ENCODE measurements at places on chromosomes 13 and 19. TPM values are rescaled to one million over a fixed set of nuclear protein-coding genes. Genes with fewer than 3 reads are reported as not detected.
A peak's percentile ranks its signal among the peaks of the same experiment; 100 is the strongest.

Gene CAMSAP3
- 0.26 TPM for total RNA-seq

Gene FFAR1
- not detected for total RNA-seq

Gene ZNF600
- total RNA-seq, result 2.4 TPM

Gene ZNF418
- total RNA-seq, result 5.2 TPM

Gene CYP4F12
- 3.1 TPM for total RNA-seq

DNA sequence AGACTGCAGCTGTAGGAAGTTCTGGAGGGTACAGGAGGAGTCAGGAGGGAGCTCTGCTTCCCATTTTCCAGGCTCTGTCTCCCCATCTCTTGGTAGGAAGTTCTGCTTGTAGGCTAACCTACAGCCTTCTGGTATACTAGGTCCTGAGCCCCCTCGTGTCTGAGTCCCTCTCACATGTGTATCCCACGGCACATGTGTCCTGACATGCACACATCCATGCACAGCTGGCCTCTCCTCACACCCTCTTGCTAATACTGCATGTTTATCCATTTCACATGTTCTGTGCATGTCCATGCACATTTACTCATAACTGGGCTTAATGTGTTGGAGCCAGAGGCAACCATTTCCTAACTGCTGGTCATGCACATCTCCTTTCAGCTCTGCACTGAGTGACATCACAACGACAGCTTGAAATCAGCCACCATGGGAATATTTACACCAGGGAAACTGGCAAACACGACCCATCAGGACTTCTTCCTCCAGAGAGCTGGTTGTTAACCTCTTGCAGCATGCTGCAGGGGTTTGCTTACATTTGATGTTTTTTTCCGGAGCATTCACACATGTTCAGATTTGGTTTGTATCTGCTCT is 3.0 kb downstream of the CD209 start:
- DNase-seq, result no peak
- H3K36me3 ChIP-seq, result no peaks in the 10 kb centered on the region
- H3K4me3 ChIP-seq, result no peak overlapping the region
- no peaks in the 10 kb centered on the region for H3K27me3 ChIP-seq
- H3K4me1 ChIP-seq, result no peaks in the 10 kb centered on the region

- no peaks in the 10 kb centered on the region for H3K27me3 ChIP-seq
- no peaks in the 10 kb centered on the region for H3K4me1 ChIP-seq
- DNase-seq, result peak; percentile 81
- peak overlapping the region; percentile 42 for H3K4me3 ChIP-seq
- peak overlapping the region; percentile 64 for H3K27ac ChIP-seq
Observed at GRCh38 chr13:30690282-30691188, 44.8 kb upstream of the ALOX5AP start.

- H3K4me1 ChIP-seq, result no peaks in the 10 kb centered on the region
- H3K27ac ChIP-seq, result no peak overlapping the region
- H3K4me3 ChIP-seq, result no peak overlapping the region
- no peak for DNase-seq
- H3K27me3 ChIP-seq, result no peaks in the 10 kb centered on the region
Observed at GRCh38 chr13:69418319-69418718, 689.3 kb upstream of the ATXN8OS start.

- no peak overlapping the region for H3K27ac ChIP-seq
- no peaks in the 10 kb centered on the region for H3K36me3 ChIP-seq
- DNase-seq, result no peak
- H3K27me3 ChIP-seq, result no peaks in the 10 kb centered on the region
- no peak overlapping the region for H3K4me3 ChIP-seq
Observed at GRCh38 chr13:43339805-43340550, 316.6 kb downstream of the DNAJC15 start.

GRCh38 chr13:73429701-73430100 is 370.9 kb downstream of the KLF5 start:
- H3K27me3 ChIP-seq, result no peaks in the 10 kb centered on the region
- no peak overlapping the region for H3K4me3 ChIP-seq
- no peak overlapping the region for H3K27ac ChIP-seq

DNA sequence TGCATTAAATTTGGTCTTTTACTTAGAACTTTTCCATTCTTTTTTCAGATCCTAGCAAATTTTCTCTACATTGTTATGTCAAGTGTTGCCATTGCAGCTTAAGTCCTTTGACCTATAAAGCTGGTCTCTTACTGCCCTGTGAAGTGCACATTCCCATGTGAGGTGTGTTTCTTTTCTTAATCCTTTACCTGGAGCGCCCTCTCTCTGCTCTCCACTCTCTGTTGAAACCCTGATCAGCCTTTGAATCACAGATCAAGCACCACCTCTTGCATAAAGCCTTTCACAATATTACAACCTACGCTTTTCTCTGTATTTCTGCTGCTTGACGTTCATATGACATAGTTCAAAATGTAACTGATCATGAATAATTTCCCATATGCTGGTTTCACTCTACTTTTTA is 84.8 kb downstream of the PCDH17 start:
- no peaks in the 10 kb centered on the region for H3K36me3 ChIP-seq
- no peaks in the 10 kb centered on the region for H3K27me3 ChIP-seq
- no peaks in the 10 kb centered on the region for H3K4me1 ChIP-seq
- H3K27ac ChIP-seq, result no peak overlapping the region

DNA sequence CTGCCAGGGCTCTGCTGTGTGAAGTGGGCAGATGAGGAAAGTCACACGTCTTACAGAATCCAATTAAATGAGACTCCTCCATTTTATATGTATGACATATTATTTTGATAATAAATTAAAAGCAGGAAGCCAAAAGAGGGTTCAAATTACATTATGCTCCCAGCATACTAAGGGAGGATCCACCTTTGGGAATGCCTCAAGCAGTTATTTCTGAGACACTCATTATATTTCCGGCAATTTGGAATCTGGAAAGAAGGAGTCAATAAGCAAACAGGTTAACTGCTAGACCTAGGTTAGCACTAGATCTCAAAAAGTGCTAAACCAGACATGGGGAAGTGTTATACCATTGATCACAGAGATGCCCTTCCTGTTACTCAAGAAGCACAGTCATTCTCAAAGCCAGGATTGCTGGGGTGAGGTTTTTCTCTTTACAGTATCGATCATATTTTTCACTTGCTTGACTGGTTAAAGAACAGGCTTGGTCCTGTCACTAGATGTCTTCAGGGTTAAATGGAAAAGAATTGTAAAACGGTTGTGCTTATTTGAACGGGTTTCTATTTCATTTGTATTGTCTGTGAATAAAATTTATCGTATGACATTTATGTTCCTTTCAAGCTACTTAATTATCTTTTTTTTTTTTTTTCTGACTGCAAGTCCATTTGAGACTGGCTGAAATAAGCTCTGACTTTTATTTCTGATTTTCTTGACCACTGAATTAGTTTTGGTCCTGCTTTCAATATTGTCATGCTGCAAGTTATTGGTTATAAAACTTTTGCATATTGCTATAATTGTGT is 523.2 kb downstream of the KLF12 start:
- H3K27me3 ChIP-seq, result no peaks in the 10 kb centered on the region
- H3K4me3 ChIP-seq, result no peak overlapping the region
- no peaks in the 10 kb centered on the region for H3K36me3 ChIP-seq
- DNase-seq, result no peak
- H3K27ac ChIP-seq, result no peak overlapping the region

DNA sequence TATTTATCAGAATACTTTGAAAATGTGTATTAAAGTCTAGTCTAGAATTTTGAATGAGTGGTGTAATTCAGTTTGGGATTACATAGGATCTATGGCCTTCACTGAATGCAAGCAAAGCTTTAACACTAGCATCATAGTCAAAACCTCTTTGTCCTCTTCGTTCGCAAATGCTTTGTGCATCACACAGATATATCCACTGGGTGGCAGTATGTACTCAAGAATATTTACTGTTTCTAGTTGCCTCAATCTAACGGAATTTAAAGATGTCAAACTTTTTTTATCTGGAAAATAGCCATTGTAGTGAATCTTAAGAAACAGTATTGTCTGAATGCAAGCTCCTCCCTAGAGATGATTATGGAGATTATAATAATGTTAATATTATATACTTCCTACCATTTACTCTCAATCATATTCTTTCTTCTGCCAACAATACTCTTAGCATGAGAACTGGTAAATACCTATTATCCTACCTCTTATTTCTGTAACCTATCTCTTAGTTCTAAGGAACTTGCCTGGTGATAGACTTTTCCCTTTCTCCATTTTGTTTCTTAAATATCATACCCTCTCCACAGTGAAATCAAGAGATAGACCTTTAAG is 25.8 kb downstream of the LACC1 start:
- H3K27ac ChIP-seq, result no peak overlapping the region
- H3K36me3 ChIP-seq, result no peaks in the 10 kb centered on the region
- no peaks in the 10 kb centered on the region for H3K27me3 ChIP-seq
- no peak for DNase-seq

DNA sequence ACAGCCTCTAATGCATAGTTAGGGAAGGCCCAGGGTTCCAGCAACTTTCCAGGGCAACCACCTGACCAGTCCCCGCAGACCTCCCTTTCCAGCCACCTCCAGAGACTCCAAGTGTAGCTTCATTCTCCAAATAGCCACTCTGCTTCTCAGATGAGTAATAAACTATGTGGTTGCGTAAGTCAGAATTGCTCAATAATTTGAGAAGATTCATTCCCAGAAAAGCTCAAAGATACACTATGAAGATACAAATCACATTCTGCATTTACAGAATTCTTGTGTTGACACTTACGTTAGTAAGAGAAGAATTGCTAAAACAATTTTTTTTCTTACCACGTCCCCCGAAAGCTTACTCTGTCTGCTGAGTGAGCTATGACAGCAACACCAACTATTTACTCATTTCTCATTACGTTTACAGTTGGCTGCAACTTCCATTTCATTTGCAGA is 8.2 kb upstream of the LATS2 start:
- no peak for DNase-seq
- peak overlapping the region; percentile 46 for H3K27ac ChIP-seq
- H3K27me3 ChIP-seq, result no peaks in the 10 kb centered on the region

- no peaks in the 10 kb centered on the region for H3K4me1 ChIP-seq
- H3K36me3 ChIP-seq, result no peaks in the 10 kb centered on the region
- no peak overlapping the region for H3K27ac ChIP-seq
Observed at GRCh38 chr19:54630782-54631181, 498 bp downstream of the LILRB1 start.

DNA sequence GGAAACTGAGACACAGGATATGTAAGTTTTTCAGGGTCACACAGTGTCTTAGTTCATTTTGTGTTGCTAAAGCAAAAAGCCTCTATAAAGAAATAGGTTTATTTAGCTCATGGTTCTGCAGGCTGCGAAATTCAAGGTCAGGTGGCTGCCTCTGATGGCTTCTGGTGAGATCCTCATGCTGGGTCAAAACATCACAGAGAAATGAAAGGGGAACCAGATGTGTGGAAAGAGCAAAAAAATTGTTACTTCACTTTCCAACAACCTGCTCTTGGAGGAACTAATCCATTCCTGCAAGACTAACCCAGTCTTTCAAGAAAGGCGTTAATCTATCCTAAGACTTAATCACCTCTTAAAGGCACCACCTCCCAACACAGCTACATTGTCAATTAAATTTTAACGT is 64.2 kb upstream of the UBL3 start:
- H3K4me1 ChIP-seq, result no peaks in the 10 kb centered on the region
- H3K36me3 ChIP-seq, result no peaks in the 10 kb centered on the region
- no peak overlapping the region for H3K27ac ChIP-seq
- no peak overlapping the region for H3K4me3 ChIP-seq
- H3K27me3 ChIP-seq, result no peaks in the 10 kb centered on the region

- H3K4me1 ChIP-seq, result no peaks in the 10 kb centered on the region
- H3K4me3 ChIP-seq, result no peak overlapping the region
- no peak overlapping the region for H3K27ac ChIP-seq
- H3K27me3 ChIP-seq, result no peaks in the 10 kb centered on the region
Observed at GRCh38 chr13:63460462-63461090, 2044.9 kb upstream of the PCDH20 start.

GRCh38 chr13:19591864-19592263 is 30.5 kb upstream of the TPTE2 start:
- H3K27me3 ChIP-seq, result no peaks in the 10 kb centered on the region
- no peak overlapping the region for H3K4me3 ChIP-seq
- H3K36me3 ChIP-seq, result no peaks in the 10 kb centered on the region
- no peak overlapping the region for H3K27ac ChIP-seq
- no peak for DNase-seq
- no peaks in the 10 kb centered on the region for H3K4me1 ChIP-seq

DNA sequence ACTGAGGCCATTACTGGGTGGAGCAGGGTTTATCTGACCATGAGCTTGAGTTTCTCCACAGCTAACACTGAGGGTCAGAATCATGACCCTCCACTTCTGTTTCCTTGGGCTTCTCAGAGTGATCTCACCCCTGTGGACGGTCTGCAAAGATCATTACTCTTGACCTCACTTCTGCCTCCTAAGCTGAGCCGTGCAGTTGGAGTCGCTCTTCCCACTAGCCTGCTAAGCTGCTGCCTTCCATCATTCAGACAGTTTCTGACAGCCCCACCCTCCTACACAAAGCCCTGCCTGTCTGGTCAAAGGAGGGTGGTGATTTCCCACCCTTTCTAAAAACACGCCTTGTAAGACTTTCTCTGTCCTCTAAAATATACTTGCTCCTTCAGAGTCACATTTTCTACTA is 9.3 kb upstream of the FRY start:
- peaks cover 22% of the 10 kb centered on the region for H3K4me1 ChIP-seq
- peak overlapping the region; percentile 74 for H3K27ac ChIP-seq
- DNase-seq, result no peak
- no peaks in the 10 kb centered on the region for H3K27me3 ChIP-seq

DNA sequence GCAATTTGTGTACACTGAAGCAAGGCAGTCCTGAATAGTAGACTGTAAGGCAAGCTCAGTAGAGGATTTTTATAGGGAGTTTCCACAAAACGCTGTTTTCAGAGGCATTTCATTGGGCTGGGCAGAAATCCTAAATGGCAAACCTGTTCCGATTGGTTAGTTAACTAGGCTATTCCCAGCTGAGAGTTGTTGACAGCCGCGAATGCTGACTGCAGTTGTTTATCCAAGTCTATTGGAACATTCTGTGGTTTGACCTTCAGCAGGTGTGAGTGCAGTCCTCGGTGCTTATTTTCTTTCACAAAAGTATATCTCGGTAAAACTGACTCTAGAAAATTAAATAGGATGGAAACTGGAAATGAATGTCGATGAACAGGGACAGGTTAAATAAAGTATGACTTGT is 45.4 kb downstream of the TPT1 start:
- no peak overlapping the region for H3K27ac ChIP-seq
- no peaks in the 10 kb centered on the region for H3K4me1 ChIP-seq
- H3K36me3 ChIP-seq, result no peaks in the 10 kb centered on the region
- no peak for DNase-seq
- no peak overlapping the region for H3K4me3 ChIP-seq

DNA sequence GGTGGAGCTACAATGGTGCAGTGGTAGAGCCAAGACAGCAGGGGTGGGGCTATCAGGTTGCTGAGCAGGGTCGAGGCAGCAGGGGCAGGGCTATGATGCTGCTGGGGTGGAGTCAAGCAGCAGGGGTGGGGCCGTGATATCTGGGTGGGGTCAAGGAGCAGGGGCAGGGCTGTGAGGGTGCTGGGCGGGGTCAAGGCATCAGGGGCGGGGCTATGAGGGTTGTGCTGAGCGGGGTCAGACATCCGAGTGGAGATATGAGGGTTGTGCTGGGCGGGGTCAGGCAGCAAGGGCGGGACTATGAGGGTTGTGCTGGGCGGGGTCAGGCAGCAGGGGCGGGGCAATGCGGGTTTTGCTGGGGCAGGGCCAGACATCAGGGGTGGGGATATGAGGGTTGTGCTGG is 14.7 kb downstream of the HCN2 start:
- H3K4me1 ChIP-seq, result no peaks in the 10 kb centered on the region
- no peak for DNase-seq
- no peak overlapping the region for H3K4me3 ChIP-seq
- H3K27me3 ChIP-seq, result no peaks in the 10 kb centered on the region

Measured in right atrium auricular region (tissue), 2 donors.